ENCODE measurements at places on chromosomes 5 and 9. TPM values are rescaled to one million over a fixed set of nuclear protein-coding genes. Genes with fewer than 3 reads are reported as not detected.

Gene TNFSF8
- 42.9 TPM for polyA plus RNA-seq

Gene DMRTA1
- polyA plus RNA-seq: not detected

Gene LCN12
- not detected for polyA plus RNA-seq

Gene TRMT10B
- polyA plus RNA-seq: 5.2 TPM

Gene MELK
- not detected for polyA plus RNA-seq

Gene IL7R
- polyA plus RNA-seq: 0.38 TPM

Gene C9orf152
- not detected for polyA plus RNA-seq

Gene PTPRD
- not detected for polyA plus RNA-seq

Gene CDKN2A
- polyA plus RNA-seq: 1.1 TPM

Gene MAP1B
- not detected for polyA plus RNA-seq

Gene ADAMTSL1
- not detected for polyA plus RNA-seq

Gene CCL21
- polyA plus RNA-seq: not detected

Gene RNF14
- 31.2 TPM for polyA plus RNA-seq

Gene TSLP
- not detected for polyA plus RNA-seq

Measured in CD14-positive monocyte (primary cell).